GM12865 (cell line): ENCODE measurements at places on chromosomes 2 and 18.

GRCh38 chr2:105777506-105778055 is 32.9 kb downstream of the NCK2 start:
- no peak for DNase-seq

DNA sequence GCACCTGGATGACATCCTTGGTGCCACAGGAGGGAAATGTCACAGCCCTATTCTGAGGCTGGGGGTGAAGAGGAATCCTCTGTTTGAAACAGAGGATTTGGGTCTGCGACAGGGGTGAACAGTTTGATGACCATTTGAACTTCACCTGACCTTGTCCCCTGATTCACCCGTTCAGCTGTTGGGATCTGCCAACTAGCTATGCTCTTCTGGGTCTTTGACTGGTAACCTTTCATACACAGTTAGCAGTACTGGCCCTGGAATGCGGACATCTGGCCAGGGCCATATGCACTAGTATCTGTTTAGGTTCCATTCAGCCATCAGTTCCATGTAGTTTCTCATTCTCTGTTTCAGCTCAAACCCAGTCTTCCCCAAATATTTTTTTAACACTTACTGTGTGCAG is 72.6 kb upstream of the MCFD2 start:
- DNase-seq: no peak

- no peak for DNase-seq
Measured at GRCh38 chr2:146666340-146666739, 1178.5 kb upstream of the ACVR2A start.

DNA sequence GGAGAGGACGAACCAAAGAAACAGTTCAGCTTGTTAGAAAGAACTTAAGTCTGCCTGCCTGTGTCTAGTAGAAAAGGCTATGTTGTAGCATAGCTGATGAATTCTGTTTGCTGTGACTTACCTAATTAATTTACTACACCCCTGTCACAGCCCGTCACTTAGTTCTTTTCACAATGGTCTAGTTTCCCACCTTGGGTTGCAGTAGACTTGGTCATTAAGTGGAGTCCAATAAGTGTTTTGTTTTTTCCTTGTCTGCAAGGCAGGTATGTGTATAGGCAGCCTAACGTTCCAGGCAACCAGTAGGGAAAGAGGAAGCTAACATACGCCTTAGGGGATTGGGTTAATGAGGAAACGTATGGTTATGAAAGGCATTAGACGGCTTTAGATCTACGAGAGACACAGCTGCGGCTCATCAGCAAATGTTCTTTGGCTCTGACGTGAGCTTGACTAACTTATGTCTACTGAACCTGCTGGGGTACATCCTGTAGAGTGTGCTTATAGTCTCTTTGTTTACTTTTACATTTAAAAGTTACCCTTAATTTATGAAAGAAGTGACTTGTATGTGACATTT is 180.1 kb downstream of the PRPF40A start:
- no peak for DNase-seq

DNA sequence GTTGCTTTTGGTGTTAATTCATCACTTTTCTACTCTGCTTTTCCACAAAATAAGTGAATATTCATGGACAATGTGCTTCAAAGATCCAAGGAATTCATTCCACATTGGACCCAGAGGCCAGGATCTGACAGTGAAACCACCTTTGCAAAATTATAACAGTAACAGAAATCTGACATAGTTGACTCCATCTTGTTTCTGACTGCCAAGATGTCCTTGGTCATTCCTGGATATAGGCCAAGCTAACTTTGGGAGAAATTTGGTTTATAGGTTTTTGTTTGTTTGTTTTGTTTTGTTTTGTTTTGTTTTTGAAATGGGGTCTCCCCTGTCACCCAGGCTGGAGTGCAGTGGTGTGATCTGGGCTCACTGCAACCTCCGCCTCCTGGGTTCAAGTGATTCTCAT is 10.3 kb downstream of the MPPE1 start:
- DNase-seq: no peak

DNA sequence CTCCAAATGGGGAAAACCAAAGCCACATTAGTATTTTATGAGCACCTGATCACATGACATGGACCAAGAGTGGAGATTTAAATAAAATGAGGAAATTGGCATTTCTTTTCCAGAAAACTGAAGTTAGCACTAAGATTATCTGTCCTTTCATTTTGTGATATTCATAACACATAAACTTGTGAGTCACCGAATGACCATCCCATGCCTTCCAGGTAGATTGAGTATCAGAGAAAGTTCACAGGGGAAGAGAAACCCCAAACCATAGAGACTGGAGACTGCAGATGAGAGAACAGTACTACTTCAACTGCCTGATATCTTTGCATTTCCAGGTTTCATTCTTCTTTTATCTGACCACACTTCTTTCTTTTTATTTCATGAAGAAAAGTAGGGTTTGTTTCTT is 176.3 kb upstream of the LRP1B start:
- DNase-seq: no peak
